Cardiac septum (tissue), 1 donor: ENCODE measurements at places on chromosomes 12 and 14. TPM values are rescaled to one million over a fixed set of nuclear protein-coding genes. Genes with fewer than 3 reads are reported as not detected.

ADCY6 gene
- 195 TPM for total RNA-seq

MIP gene
- total RNA-seq, result 0.48 TPM

PMEL gene
- 0.75 TPM for total RNA-seq

MYH6 gene
- 170 TPM for total RNA-seq

RASAL1 gene
- total RNA-seq, result not detected

TMEM260 gene
- total RNA-seq, result 6.8 TPM

SERPINA1 gene
- 6.0 TPM for total RNA-seq

ESRRB gene
- total RNA-seq, result 8.7 TPM

INHBC gene
- total RNA-seq, result not detected

ZDHHC22 gene
- total RNA-seq, result not detected

MAPKAPK5 gene
- 25.7 TPM for total RNA-seq

ANKRD9 gene
- 137 TPM for total RNA-seq

ADAM21 gene
- total RNA-seq, result 0.54 TPM

- no peak for DNase-seq
These were observed 23.6 kb upstream of the C12orf71 start for GRCh38 chr12:27105746-27106536.

DNA sequence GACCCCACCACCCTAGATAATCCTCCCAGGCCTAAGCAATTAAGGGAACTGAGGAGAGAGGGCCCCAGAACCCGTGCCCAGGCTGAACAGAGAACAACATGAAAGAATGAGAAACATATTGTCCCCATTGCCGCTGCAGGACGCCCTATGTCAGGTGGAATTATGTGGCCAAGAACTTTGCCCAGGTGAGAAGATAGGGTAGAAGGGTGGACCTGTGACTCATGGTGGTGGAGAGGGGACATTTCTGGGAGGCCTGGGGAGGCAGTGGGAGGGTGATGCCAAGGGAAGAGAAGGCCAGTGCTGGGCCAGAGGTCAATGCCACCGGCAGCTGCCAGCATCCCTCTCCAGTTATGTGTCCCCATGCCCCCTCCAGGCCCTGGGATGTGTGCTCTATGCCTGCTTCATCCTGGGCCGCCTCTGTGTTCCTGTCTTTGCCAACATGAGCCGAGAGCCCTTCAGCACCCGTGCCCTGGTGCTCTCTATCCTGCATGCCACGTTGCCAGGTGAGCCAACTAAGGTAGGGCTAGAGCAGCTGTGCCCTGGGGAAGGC lies 15.5 kb downstream of the SOAT2 start:
- no peak for DNase-seq

- no peak for DNase-seq
These were observed 179.1 kb downstream of the KITLG start for GRCh38 chr12:88401155-88401554.

- no peak for DNase-seq
These were observed 49.4 kb downstream of the FERMT2 start for GRCh38 chr14:52901357-52901980.

GRCh38 chr14:22546722-22547071 lies 42.3 kb downstream of the DAD1 start:
- DNase-seq, result no peak

DNA sequence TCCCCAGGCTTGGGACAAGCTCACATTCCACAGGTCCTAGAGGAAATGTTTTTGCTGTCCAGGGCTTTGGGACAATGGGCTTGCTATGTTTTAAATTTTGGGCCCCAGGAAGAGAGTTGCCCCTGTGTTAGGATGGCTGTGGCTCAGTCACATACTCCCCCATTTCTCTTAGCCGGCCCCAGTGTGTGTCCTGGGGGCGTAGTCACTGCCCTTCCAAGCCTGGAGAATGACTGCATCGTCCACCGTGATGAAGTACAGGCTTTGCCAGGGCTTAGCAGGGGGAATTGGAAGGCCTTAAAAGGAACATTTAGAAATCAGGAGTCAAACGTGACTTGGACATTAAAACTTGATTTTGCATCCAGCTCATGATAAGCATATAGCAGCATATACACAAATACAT lies 293.6 kb downstream of the CACNA1C start:
- DNase-seq, result no peak

- DNase-seq, result no peak
These were observed 9.7 kb downstream of the CEP170B start for GRCh38 chr14:104874571-104875411.

GRCh38 chr12:3214526-3215365 lies 137.6 kb downstream of the TSPAN9 start:
- no peak for DNase-seq

- DNase-seq, result no peak
These were observed 14.9 kb upstream of the SNAPC1 start for GRCh38 chr14:61747342-61747741.

- no peak for DNase-seq
These were observed 241.4 kb downstream of the PHLDA1 start for GRCh38 chr12:75790219-75790618.

DNA sequence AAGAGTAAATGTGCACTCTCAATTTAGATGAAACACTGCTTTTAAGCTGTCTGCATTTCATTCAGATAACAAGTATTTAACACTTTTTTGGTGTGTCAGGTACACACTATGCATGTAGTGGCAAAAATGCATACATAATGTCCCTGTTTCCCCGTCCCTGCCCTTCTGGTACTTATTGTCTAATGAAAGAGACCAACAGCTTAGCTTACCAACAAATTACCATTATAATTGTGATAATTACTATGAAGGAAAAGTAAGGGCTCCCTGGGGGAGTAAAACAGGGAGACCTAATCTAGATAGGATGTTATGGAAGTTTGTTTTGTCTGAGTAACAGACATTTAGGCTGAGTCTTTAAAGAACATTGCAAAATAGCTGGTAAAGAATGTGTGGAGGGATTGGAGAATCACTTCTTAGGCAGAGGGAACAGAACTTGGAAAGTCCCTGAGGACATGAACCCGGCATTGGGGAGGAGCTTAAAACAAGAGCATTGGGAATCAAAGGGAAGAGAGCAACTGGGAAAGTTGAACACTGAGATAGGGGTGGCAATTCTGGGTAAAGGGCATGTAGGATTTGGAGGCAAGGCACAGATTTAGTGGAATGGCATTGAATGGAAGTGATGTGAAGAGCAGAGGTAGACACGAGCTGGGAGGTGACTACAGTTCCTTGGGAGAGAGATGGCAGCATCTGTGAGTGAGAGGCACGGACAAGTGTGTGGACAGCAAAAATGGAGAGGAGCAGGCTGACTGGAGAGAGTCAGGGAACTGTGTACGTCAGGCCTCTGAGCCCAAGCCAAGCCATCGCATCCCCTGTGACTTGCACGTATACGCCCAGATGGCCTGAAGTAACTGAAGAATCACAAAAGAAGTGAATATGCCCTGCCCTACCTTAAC lies 181.6 kb downstream of the GRIP1 start:
- no peak for DNase-seq

DNA sequence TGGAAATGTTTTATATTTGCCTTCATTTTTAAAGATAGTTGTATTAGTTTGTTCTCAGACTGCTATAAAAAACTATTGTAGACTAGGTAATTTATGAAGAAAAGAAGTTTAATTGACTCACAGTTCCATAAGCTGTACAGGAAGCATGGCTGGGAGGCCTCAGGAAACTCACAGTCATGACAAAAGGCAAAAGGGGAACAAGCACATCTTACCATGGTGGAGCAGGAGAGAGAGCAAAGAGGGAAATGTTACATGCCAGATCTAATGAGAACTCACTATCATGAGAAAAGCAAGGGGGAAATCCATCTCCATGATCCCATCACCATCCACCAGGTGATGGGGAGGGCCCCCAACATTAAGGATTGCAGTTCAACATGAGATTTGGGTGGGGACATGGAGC lies 35.5 kb upstream of the UNC79 start:
- DNase-seq, result no peak

GRCh38 chr14:97074456-97074855 lies 277.3 kb downstream of the VRK1 start:
- no peak for DNase-seq

- DNase-seq, result no peak
These were observed 2.3 kb downstream of the PYM1 start for GRCh38 chr12:55925371-55925770.

- no peak for DNase-seq
These were observed 194.0 kb downstream of the KLHL28 start for GRCh38 chr14:44767646-44768173.

DNA sequence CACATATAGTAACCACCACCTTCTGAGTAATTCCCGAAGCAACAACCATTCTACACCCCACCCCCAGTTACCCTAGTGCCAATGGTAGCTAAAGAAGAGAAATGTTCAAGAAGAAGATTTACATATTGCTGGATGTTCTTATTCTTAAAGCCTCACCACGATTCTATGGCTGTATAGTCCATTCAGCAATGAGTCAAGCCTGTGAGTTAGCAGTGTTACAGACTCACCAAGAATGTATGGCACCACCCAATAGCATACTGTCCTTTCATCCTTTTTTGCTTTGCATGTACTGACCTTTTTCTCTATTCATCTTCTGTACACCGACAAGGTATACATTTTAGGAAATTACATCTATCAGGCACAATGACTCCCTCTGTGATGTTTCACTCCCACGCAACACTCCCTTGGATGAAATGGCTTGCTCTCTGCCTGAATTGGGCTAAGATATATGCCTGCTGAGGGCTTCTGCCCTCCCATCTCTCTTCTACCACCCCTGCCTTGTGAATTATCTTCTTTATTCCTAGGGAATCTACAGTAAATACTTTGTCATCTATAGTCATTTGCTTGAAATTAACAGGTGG lies 945.8 kb downstream of the DIO2 start:
- DNase-seq, result no peak

DNA sequence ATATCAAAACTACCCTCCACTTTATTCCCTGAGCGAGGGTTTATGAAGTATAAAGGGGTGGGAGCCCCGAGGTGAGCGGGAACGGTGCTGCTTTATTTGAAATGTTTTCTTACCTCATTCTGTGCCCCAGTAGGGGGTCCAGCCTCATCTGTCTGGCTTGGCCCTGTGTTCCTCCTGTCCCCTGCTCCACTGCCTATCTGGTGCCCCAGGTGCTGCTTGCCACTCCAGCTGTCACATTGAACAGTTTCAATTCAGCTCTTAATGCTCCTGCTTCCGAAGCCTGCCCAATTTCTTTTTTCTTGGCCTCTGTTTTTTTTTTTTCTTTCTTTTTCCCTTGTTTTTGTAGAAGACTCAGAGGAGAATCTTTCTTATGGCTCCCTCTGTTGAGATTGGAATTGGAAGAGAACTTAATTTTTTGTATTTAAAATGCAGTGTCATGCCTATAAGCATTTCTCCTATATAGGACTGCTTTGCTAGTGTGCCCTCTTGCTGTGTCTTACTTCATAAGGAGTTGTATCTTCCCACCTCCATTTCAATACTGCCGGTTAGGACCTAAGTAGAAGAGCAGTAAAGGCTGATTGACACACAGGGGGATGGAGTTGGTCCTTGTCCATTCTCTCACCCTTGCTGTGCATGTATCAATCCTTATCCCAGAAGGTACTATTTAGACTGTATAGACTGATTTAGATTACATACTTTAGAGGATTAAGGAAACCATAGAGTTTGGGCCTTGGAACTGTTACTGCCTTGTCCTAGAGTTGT lies 2.3 kb downstream of the ATXN7L3B start:
- no peak for DNase-seq

GRCh38 chr14:67949771-67950170 lies 130.2 kb downstream of the RAD51B start:
- no peak for DNase-seq

GRCh38 chr14:53742233-53742620 lies 214.4 kb downstream of the BMP4 start:
- DNase-seq, result no peak

GRCh38 chr12:12056951-12057350 lies 13.8 kb upstream of the BCL2L14 start:
- no peak for DNase-seq

GRCh38 chr12:1639538-1639937 lies 10.5 kb downstream of the WNT5B start:
- DNase-seq, result no peak
